Activated naive CD4-positive, alpha-beta T cell treated with anti-CD3 and anti-CD28 coated beads, Interleukin-2, amount 10 ng/mL, durations not matched to agents 7 days and 5 days (primary cell): ENCODE measurements at places on chromosomes 12 and 14.

DNA sequence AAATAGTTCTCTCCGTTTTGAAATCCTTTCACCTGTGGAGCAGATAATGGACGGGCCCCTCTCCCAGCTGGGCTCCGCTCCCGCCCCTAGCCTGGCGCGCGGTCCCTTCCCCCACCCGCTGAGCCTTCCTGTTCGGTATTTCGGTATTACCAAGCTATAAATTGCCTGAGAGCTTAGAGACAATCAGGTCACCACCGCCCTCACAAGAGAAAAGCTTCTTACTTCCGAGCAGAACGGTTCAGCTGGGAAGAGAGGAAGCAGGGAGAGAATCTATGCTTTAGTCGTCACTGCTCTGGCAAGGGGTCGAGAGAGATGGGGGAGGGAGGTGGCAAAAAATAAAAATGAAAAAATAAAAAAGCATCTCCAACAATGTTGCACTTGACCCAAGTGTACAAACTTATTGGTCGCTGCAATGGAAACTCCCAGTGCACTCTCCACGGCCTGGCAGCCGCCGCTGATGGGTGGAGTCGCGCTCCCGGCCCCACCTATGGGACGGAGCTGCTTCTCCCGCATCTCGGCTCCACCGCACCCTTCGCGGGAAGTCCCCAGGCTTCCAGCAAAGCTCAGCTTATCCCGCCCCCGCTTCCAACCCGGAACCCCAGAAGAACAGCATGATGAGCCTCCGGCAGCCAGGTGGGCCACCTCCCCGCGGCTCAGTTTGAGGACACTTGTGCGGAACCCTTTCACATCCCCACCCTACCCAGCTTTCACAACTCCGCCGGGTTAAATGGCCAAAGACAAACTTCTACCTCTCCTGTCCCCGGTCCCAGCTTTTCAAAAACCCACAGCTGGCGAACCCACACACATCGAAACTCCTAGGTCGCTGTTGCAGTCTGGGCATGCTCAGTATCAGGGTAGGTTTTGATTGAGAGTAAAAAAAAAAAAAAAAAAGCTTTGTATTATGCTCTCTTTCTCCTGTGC lies 832 bp upstream of the SYT1 start:
- peaks cover 24% of the 10 kb centered on the region for H3K27me3 ChIP-seq
- no peak overlapping the region for H3K27ac ChIP-seq
- no peaks in the 10 kb centered on the region for H3K4me1 ChIP-seq
- no peak for DNase-seq
- H3K36me3 ChIP-seq = no peaks in the 10 kb centered on the region

DNA sequence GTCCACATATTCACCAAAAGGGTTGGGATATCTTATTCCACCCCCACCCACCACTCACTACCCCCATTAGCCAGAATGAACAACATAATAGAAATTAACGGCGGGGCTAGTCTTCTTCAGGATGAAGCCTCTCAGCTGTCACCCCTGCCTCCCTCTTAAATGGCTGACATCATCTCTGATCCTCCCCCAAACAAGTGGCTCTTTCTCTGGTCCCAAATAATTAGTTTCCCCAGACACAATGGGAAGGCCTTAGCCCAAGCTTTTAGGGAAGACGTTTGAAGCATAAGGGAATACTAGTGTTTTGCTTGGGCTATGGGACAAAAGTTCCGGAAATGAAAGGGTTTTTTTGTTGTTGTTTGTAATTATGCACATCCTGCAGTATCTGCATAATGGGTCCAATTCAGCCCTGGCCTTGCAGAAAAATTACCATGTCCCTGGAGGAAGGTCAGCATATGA lies 13.8 kb downstream of the STON2 start:
- H3K27ac ChIP-seq = no peak overlapping the region
- no peaks in the 10 kb centered on the region for H3K36me3 ChIP-seq
- no peak for DNase-seq
- no peaks in the 10 kb centered on the region for H3K27me3 ChIP-seq
- H3K4me1 ChIP-seq = no peaks in the 10 kb centered on the region

DNA sequence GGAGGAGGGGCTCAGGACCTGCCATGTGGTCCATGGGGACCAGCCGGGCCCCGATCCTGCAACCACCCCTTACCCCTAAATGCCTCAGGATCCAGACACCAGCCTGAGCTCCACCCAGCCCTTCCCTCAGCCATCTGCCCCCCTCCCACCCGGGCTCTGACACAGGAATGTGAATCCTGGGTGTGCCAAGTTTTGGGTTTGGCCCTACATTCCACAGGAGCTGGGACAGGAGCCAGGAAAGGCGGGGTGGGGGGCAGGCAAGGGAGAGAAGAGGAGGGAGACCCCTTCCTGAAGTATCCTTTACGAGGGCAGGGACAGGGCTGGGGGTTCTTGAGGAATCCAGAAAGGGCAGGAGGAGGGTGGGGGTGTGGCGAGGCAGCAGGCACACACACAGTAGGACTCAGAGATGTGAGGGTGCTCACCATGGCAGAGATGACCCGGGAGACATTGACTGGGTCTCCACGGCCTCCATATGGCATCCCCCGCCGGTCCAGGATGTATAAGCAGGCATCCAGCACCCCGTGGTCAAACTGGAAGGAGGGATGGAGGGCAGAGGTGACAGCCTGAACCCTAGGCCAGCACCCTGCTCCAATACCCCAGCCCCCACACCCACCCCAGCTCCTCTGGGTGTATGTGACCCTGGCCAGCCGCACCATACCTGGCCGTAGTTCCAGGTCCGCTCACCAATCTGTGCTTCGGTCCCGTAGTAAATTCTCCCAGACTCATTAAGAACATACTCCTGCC lies 3.5 kb downstream of the TGM1 start:
- H3K36me3 ChIP-seq = no peaks in the 10 kb centered on the region
- no peaks in the 10 kb centered on the region for H3K4me1 ChIP-seq
- H3K4me3 ChIP-seq = no peak overlapping the region

GRCh38 chr12:13073173-13073572 lies 29.0 kb downstream of the FAM234B start:
- no peaks in the 10 kb centered on the region for H3K4me1 ChIP-seq
- no peak for DNase-seq
- H3K4me3 ChIP-seq = no peak overlapping the region
